Fibroblast of lung (primary cell): ENCODE measurements at places on chromosomes 11 and 22. TPM values are rescaled to one million over a fixed set of nuclear protein-coding genes. Genes with fewer than 3 reads are reported as not detected.

GRCh38 chr11:65640483-65641296, 2.8 kb downstream of the SIPA1 start:
- no peak for DNase-seq

DNA sequence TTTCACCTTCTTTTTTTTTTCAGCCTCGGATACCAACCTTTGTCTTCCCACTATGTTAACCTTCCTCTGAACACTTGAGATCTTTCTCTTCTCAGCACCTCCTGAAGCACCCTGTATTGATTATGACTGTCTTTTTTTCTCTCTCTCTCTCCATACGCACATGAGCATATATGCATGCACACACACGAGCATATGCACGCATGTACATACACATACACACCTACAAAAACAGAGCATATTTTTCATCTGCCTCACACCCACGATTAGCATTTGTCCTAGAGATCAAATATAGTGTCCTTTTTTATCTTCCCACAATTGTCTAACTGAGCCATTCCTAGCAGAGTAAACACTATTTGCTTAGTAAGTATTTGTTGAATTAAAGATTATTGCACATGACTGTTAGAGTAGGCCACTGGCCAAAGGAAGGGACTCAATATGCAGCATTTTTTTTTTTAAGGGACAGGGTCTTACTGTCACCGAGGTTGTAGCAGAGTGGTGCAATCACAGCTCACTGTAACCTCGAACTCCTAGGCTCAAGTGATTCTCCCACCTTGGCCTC, 622.2 kb upstream of the CCDC90B start:
- DNase-seq, result no peak

- no peak for DNase-seq
These were observed 264.2 kb downstream of the TMEM135 start for GRCh38 chr11:87301785-87302540.

DNA sequence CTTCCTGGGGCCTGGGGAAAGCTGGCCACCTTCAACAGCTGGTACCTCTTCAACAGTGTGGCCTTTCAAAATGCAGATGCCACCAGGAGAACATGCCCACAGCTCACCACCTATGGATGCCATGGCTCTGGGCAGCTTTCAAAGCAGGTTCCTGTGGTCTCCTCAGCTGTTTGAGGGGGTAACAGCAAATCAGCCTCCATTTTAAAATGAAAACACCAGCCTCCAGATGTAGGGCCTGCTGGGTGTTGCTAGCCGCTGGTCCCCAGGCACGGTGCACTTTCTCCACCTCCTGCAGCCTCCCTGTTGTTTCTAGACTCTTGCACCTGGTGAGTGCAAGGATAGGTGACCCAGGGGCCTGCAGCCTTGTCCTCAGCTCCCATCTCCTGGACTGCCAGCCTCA, 10.0 kb downstream of the CDPF1 start:
- DNase-seq, result no peak

- no peak for DNase-seq
These were observed 109.5 kb downstream of the BBOX1 start for GRCh38 chr11:27150098-27150497.

GRCh38 chr11:34558211-34558610, 44.6 kb upstream of the ELF5 start:
- no peak for DNase-seq

DNA sequence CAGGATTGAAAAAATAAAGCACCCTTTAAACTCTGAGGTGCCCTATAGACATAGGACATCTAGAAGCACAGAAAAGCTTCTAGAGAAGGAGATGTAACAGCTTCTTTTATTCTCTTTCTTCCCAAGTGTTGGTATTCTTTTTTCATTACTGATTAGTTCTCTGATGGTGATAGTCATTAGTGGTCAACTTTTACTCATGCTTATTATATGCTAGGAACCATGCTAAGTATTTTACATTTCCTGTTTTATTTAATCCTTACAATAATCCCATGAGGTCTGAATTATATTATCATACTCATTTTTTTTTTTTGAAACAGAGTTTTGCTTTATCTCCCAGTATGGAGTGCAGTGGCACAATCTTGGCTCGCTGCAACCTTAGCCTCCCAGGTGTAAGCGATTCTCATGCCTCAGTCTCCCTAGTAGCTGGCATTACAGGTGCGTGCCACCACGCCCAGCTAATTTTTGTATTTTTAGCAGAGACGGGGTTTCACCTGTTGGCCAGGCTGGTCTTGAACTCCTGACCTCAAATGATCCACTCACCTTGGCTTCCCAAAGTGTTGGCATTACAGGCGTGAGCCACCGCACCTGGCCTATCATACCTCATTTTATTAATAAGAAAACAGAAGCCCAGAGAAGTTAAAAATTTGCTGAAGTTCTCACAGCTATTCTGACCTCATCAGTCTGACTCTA, 3.0 kb downstream of the C11orf52 start:
- no peak for DNase-seq

DNA sequence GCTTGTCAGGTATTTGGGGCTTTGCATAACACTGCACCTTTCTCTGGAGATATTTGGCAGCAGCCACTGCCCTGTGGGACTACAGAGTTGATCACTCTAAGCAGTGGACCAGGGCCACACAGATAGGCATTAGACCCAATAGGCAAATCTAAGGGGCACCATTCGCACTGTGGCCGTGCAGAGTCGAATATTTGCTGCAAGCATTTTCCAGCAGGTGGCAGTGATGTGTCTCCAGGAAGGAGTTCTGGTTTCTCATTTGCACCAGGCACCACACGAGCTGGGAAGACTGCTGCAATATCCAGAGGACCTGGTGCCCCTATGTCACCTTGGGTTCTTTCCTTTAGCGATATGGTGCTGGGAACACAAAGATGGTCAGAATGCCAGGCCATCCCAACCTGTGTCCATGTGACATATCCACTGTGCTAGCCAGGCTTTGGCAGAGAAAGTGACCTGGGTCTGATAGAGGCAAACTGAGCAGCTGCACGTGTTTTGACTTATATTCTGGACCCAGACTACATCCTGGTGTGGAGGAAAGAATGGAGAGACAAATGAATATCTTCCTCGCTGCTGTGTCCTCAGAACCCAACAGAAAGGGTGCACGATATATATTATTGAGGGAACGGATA, 318.7 kb downstream of the BUD13 start:
- DNase-seq, result peak; percentile 5

DNA sequence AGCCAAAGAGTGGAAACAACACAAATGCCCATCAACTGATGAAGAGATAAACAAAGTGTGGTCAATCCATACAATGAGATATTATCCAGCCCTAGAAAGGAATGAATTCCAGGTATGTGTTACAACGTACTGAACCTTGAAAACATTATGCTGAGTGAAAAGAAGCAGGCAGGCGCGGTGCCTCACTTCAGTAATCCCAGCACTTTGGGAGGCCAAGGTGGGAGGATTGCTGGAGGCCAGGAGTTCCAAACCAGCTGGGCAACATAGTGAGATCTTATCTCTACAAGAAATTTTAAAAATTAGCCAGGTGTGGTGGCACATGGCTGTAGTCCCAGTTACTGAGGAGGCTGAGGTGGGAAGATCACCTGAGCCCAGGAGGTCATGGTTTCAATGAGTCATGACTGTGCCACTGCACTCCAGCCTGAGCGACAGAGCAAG, 24.6 kb upstream of the TESMIN start:
- no peak for DNase-seq

The HBG1 gene
- 0.41 and 0.46 TPM in 2 replicates for polyA plus RNA-seq

DNA sequence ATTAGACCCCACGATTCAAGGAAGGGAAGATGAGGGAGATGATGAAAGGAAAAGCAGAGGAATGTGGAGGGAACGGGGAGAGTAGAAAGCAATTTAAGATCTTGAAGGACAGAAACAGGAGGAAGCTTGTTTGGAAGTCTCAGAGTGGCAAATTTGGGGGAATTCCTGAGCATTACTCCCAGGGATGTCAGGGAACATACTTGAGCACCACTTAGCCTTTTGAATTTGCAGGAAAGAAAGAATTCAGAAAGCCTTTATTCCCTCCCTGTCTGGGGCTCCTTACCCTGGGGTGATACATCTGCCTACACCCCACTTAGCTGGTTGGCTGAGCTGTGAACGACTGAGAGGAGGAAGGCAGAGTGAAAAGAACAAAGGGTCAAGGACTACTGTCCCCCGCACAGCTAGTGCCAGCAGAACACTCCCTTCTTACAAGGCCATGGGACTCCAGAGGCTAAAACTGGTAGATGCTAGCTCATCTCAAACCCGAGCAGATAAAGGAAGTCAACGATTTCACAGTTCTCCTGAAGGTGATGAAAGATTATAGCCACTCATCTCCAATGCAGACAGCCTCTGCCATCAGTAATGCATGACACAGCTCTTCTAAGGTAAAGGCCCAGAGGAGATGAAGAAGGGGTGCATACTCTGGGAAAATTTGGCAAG, 84.0 kb upstream of the AKIP1 start:
- DNase-seq, result no peak

DNA sequence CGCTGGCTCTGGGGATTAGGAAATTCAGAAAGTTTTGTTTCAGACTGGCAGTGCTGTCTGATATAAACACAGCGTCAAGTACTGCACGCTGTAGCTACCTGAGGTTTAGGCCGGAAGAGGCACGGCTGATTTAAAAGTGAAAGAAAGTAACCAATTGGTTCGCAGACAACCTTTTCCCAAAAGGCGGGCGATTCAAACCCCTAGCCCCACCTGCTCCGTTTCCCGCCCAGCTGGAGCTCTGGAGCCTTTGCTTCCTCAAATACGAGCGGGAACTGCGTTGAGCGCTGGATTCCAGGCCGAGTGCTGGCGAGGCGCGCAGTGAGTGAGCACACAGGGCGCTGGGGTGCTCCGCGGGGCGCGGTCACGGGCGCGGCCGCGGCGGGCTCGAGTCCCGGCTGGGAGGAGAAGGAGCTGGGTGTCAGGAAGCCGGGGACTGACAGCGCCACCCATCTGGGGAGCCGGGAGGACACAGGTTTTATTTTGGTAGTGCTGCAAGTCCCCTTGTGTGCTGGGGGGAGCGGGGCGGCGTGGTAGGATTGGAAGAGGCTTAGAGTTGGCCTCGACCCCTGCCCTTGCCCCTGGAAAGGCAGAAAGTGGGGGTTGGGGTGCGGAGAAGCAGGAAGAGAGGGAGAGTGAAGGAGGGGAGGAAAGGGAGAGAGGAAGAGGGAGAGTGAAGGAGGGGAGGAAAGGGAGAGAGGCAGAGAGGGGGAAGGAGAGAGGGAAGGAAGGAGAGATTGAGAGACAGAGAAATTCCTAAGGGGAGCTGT, 2.1 kb downstream of the FAM111A start:
- peak; percentile 79 for DNase-seq

DNA sequence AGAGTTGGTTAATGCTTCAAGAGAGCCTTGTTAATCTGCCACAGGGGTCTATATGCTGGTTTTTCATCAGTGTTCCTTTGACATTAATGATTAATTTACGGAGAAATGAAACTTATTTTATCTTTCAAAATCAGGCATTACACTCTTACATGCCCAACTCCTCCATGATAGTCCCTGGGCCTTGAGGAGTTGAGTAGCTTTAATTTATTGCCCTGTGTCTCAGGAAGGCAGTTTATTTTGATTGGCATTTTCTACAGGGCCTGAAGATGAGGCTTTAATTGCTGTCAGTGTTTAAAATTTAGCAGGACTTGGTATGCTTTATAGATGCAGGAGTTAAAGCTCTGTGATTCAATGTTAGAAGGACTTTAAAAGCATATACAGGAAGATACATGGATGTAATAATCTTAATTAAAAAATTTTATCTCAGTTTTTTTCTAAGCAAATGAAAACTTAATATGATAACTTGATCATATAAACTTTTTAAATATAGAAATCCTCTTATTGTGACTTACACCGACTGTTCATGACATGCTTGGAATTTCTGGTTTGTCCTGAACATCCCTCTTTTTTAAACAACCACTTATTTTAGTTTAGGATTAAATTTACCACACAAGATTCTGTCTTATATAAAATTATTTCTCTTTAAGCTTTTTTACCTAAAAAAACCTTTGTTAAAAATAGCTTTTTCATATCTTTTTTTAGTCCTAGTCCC, 12.2 kb downstream of the GLYAT start:
- DNase-seq, result no peak

GRCh38 chr11:14386895-14387480, 28.0 kb upstream of the RRAS2 start:
- peak; percentile 84 for DNase-seq

The TEAD1 gene
- polyA plus RNA-seq, result 78.9 and 88.6 TPM in 2 replicates

GRCh38 chr11:9211322-9211721, 53.8 kb downstream of the DENND5A start:
- DNase-seq, result no peak

The OR4C3 gene
- polyA plus RNA-seq, result not detected in 2 replicates

The PDGFB gene
- polyA plus RNA-seq, result 0.03 and 0.50 TPM in 2 replicates

GRCh38 chr11:43366677-43367076, 8.0 kb downstream of the TTC17 start:
- peak; percentile 49 for DNase-seq

DNA sequence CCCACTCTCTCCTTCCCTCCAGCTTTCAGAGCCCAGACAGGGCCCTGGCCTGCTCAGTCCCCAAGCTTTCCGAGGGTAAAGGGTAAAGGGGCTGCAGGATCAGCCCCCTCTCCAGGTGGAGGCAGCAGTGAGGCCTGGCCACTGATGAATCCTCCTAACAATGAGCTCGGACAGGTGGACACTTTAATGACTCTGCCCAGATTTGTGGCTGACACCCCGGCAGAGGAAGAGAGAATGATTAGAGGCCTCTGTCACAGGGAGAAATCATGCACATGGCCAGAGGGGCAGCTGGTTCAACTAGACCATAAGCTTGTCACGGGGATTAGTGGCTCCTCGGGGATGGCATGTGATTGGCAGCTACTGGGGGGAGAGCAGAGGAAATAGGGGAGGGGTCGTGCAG, 587.5 kb upstream of the B3GAT1 start:
- DNase-seq, result no peak

DNA sequence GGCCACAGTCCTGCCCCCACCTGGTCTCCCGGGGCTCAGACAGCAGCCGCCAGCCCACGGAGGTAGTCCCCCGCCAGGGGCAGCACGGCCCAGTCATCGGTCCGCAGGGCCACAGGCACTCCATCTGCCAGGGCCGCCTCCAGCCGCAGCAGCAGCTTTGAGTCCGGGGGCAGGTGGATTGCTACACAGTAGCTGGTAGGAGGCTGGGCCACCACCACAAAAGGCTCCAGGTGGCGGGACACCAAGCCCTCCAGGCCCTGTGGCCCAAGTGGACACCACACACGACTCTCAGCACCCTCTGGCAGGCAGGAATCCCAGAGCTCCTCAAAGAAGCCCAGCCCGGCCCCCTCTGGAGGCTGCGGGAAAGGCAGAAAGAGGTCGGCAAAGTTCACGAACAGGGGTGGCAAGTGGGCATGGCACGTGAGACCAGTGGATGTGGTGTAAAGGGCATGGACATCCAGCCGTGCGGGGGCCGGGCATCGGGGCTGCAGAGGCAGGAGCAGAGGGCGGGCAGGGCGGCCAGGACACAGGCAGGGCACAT, 2.9 kb downstream of the AP5B1 start:
- DNase-seq, result no peak

The INS gene
- not detected in 2 replicates for polyA plus RNA-seq

GRCh38 chr22:39556970-39557841, 13.3 kb upstream of the CACNA1I start:
- peak; percentile 14 for DNase-seq
